NCI-H2227 treated with DMSO at 0.1 percent for 48 hours (cell line): ENCODE measurements at places on chromosomes 16 and 17.

- no peak for DNase-seq
These were observed 3.3 kb upstream of the USP31 start for GRCh38 chr16:23152386-23153178.

GRCh38 chr17:44247440-44247841, 20.5 kb downstream of the SLC4A1 start:
- DNase-seq = no peak

- peak; percentile 48 for DNase-seq
These were observed 737 bp downstream of the DHRS13 start for GRCh38 chr17:28901866-28902818.

GRCh38 chr17:69450918-69451317, 36.4 kb downstream of the MAP2K6 start:
- no peak for DNase-seq

DNA sequence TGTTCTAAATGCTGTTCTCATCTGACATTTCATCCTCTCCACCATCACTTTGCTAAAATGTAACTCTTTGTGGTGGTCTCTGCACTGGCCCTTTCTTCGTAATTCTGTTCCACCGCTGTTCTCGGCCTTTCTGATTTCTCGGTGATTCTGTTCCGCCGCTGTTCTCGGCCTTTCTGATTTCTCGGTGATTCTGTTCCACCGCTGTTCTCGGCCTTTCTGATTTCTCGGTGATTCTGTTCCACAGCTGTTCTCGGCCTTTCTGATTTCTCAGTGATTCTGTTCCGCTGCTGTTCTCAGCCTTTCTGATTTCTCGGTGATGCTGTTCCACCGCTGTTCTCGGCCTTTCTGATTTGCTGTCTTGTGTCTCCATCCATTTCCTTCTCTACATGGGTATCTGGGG, 12.3 kb downstream of the FOXF1 start:
- DNase-seq = no peak

DNA sequence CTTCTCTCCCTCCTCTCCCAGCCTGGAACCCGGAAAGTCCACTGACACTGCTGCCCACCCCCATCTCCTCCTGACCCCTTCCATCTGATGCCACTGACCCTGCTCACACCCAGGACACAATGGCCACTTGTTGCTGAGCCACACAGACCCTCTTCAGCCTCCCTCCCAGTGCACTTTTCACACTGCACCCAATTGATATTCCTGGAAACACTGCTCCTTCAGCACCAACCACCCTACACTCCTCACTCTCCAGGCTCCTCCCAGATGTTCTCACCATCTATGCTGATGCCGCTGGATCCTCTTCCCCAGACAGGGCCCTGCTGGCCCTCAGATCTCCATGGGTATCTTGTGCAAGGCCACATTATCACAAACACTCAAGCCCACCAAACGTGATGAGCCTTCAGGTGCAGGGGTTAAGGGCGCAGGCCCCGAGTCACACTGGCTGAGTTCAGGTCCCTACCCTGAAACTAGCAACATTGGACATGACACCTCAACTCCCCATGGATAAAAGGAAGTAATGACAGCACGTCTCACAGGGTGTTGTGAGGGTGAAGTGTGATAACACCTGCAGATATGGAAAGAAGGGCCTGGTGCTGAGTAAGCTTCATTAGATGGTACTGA, 238.1 kb downstream of the ZNF423 start:
- DNase-seq = no peak
